ENCODE measurements at places on chromosomes 11 and 22.

GRCh38 chr11:110295531-110296225 lies 736 bp downstream of the RDX start:
- peak; percentile 20 for DNase-seq

DNA sequence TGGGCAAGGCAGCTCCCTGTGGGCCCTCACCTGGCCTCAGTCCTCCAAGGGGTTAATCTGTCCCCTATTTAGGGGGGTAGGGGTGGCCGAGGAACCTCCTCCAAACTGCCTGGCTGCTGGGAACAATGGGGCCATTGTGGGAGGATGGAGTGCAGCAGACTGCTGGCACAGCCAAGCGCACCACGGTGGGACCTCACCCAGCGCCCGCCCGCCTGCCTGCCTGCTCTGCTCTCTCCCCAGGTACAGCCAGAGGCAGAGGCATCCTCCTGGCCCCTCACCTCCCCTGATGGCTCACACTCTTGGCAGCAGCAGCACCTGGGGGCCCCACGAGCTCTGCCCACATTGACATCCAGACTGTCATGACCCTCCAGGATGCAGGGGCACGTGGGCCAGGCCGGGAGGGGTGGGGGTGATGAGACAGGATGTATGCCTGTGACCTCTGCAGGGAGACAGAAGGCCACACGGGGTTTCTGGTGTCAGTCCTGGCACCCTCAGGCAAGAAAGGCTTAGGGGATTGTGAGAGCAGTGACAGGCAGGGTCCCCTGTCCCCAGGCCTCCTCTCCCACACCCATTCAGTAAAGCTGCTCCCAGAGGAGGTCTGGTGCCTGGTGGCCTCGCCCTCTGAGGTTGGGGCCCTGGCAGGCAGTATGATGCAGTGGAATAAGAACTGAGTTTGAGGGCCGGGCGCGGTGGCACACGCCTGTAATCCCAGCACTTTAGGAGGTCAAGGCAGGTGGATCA lies 11.4 kb downstream of the BCL9L start:
- DNase-seq: no peak

- no peak for DNase-seq
These were observed 207.1 kb upstream of the ARHGAP20 start for GRCh38 chr11:110919241-110919922.

- no peak for DNase-seq
These were observed 1.9 kb downstream of the TPP1 start for GRCh38 chr11:6617315-6617781.

- DNase-seq: no peak
These were observed 7.4 kb upstream of the CDC42BPG start for GRCh38 chr11:64851831-64852351.

DNA sequence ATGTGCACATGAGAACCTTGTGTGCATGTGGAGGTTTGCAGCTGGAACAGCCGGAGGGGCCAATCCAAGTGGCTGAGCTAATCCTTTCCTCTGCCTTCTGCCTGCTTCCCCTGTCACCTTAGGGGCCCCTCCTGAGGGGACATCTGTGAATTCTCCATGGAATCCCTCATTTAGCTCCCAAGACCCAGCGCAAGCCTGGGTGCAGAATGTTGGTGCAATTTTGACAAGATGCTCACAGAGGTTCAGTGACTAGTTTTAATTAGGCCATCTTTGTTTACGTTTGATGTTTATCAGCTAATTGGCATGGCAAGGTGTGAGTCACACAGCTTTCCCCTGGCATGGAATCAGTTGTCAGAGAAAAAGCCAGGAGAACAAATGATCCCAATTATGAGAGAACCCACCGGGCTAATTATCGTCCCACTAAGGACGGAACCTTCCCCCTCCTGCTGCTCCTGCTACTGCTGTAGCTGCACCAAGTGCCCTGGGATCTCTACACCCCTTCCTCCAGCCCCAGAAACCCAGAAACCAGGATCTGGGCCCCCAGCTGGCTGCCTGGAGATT lies 63.6 kb upstream of the PAX6 start:
- no peak for DNase-seq

GRCh38 chr11:121194731-121195596 lies 93.9 kb downstream of the TECTA start:
- peak; percentile 45 for DNase-seq

GRCh38 chr11:93858121-93858775 lies 7.8 kb upstream of the VSTM5 start:
- DNase-seq: no peak

- DNase-seq: no peak
These were observed 75.2 kb upstream of the TP53I11 start for GRCh38 chr11:45025716-45026492.

DNA sequence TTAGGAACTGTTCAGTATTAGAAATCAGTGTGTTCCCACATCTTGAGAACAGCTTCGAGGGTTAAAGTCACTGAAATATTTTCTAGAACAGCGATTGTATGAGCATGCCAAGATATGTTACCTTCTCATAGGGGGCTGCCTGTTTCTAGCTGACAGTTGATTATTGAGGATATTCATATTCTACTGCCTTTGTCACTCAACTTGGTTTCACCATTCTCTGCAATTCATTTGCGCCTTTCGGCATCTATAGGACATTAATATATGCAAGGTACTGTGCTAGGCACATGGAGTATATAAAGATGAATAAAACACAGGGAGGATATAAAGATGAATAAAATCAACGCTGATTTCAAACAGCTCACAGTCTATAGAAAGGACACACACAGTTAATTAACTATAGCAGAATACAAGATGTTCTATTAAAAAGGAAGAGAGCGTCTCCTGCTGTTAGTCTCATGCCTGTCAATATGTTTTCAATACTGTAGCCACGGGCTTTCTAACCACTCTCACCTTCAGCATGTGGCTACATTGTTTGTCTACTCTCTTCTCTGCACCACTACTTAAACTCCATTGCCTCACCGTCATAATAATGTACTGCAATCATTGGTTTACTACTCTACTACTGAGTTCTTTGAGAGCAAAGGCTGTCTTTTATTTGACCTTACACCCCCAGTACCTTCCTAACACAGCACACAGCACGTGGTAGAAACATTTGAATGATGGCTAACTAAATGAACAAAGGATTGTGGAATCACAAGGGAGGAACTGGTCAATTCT lies 81.9 kb downstream of the RAB30 start:
- no peak for DNase-seq

DNA sequence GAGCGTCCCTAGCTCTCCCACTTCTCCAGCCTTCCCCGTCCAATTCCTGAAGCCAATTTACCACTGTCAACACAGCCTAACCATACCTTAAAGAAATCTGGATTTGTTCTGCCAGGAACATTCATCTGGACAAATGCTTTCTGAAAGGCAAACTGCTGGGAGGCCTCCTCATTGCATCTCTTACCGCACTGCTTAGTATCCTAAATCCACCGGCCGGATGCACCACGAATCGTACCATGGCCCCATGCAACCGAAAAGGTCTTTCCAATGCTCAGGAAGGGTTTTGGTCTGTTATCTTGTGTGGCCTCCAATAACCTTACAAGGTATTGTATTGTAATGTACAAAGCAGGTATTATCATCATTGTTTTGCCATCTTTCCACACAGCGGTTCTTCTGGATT lies 57.6 kb downstream of the MYH9 start:
- DNase-seq: no peak

- no peak for DNase-seq
These were observed 22.8 kb downstream of the TREH start for GRCh38 chr11:118656563-118657165.

DNA sequence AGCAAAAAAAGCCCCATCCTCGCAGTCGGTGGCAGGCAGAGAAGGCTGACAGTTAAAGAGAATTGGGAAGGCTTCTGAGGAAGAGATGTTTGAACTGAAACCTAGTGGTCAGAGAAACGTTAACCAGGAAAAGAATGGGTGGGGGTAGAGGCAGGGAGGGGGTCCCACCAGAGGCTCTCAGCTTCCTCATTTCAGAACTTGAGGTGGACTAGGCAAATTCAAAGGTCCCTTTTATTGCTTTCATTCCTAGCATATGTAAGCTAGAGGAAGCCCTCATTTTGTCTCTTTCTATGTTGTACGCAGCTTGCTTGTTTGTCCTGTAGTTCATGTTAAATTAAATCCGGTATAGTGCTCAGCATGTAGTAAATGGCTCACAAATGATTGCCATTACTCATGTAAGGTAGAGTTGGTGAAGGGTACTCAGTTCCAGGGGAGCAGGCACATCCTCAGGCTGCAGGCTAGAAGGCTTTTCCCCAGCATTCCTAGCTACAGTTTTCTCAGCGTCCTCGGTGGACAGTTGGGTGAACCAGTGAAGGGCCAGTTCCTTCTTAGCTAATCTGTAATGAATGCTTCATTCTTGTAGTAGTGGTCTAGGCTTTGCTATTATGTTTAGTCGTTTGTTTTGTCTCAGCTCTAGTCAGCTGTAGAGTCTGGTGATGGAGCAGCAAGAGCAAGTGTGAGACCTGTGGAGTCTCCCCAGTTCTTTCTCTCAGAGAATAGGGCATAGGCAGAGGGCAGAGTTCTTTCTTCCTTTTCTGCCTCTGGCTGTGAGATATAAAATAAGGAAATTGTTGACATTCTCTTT lies 58.6 kb downstream of the UVRAG start:
- no peak for DNase-seq

DNA sequence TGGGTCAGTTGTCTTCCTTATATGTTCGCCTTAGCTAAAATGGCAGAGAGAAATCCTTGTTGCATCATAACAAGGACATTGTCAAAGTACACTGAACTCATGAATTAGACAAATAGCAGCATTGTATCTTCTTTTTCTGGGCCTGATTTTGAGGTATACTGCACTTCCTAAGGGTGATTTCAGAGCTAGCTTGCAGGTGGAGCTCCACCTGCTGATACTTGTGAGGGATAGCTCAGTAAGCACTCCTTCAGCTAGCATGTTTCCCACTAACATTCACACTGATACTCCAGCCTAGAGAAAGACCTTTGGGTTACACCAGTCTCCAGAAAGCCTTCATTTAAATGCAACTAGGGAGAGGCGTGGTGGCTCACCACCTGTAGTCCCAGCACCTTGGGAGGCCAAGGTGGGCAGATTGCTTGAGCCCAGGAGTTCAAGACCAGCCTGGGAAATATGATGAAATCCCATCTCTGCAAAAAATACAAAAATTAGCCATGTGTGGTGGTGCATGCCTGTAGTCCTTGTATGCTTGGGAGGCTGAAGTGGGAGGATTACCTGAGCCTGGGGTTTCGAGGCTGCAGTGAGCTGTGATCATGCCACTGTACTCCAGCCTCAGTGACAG lies 29.8 kb downstream of the JAM3 start:
- no peak for DNase-seq

GRCh38 chr22:47178339-47178738 lies 415.9 kb downstream of the TBC1D22A start:
- no peak for DNase-seq

DNA sequence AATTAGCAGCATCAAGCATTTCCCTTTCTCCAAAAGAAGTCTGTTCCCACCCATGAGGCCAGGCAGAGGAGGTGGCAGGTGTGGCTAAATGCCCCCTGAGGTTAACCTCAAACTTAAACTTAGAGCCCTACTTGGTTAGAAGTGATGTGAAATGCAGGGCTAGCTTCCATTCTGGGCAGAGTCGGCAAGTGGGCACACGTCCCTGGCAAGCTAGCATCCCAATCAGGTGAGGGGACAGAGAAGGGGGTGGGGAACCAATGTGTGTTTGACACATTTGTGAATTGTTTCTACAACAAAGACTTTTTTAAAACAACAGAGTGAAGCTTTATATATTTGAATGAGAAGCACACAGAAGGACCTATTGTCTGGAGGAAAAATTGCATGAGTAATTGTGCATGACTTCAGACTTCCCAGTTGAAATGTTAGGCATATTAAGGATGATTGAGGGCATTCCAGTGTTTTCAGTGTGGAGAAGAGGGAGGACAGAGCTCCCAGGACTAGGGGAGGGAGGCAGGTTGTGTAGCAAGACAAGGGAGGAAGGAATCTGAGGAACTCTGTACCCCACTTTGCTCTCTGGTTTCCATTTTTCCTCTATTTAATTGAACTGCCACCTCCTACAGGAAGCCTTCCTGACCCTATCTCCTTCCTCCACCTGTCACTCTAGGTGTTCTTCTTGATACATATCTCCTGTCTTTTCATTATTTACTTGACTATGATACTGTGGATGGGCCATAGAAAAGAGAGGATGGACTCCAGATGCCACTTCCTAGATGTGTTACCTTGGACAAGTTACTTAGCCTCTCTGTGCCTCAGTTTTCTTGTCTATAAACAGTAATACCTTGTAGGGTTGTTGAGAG lies 83.3 kb upstream of the PICALM start:
- DNase-seq: no peak

- DNase-seq: no peak
These were observed 77.4 kb upstream of the OR5AK2 start for GRCh38 chr11:56911312-56911711.

DNA sequence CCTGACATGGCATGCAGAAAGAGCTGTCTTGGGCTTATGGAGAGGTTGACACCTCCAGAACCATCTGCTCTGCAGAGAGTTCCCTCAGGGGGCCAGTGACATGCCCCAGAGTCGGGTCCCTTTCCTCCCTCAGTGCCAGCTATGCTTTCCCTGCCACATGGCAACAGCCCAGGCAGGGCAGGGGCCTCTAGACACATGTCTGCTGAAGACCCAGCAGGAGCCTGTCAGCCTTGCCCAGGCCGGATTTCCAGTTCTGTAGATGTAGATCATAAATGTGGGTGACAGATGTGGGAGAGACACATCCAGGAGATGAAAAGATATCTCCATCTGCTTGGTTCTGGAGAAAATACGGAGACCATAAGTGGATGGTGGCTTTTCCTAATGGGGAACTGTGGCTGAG lies 25.5 kb downstream of the NAV2 start:
- DNase-seq: no peak
